ENCODE measurements at places on chromosomes 3 and 15.

- DNase-seq, result no peak
These were observed 112.7 kb downstream of the TNIK start for GRCh38 chr3:171347301-171348039.

- no peak for DNase-seq
These were observed 251.9 kb upstream of the HES1 start for GRCh38 chr3:193884027-193884426.

- no peak for DNase-seq
These were observed 33.3 kb downstream of the NR2C2 start for GRCh38 chr3:14980689-14981088.

DNA sequence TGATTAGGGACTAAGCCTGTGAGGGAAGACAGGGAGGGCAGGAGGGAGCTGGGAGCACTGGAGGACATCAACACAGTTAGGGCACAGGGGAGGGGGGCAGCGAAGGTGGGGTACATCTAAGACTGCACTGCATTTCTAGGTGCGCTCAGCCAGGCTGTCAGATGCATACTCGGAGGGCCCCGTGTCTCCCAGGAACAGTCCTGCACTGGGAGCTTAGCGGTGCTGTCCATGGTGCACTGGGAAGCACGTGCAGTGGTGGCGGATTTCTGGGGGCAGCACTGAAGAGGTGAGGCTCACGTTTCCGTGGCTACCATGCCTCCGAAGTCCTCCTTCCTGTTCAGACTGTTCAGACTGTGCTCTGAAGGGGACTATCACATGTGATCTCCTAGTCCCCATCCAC lies 54.4 kb downstream of the ROPN1B start:
- no peak for DNase-seq

- no peak for DNase-seq
These were observed 640 bp downstream of the MB21D2 start for GRCh38 chr3:192917028-192917403.

DNA sequence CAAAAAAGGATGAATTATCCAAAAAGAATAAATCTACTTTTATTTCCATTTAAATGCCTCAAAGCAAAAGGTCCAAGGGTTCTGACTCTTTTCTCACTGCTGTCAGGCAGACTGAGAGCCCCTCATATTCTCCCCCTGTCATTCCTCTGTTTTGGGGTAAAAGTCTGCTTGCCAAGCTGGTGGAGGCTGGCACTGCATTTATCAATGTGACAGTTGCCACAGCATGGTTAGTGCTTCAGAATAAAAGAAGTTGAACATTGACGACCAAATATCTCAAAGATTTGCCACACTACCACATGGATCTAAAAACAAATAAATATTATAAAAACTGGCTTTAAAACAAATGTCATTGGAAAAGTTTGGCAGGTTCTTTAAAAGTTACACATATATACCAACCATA lies 89.2 kb upstream of the SNRK start:
- DNase-seq, result no peak

- no peak for DNase-seq
These were observed 66.8 kb upstream of the BLM start for GRCh38 chr15:90650117-90650955.

DNA sequence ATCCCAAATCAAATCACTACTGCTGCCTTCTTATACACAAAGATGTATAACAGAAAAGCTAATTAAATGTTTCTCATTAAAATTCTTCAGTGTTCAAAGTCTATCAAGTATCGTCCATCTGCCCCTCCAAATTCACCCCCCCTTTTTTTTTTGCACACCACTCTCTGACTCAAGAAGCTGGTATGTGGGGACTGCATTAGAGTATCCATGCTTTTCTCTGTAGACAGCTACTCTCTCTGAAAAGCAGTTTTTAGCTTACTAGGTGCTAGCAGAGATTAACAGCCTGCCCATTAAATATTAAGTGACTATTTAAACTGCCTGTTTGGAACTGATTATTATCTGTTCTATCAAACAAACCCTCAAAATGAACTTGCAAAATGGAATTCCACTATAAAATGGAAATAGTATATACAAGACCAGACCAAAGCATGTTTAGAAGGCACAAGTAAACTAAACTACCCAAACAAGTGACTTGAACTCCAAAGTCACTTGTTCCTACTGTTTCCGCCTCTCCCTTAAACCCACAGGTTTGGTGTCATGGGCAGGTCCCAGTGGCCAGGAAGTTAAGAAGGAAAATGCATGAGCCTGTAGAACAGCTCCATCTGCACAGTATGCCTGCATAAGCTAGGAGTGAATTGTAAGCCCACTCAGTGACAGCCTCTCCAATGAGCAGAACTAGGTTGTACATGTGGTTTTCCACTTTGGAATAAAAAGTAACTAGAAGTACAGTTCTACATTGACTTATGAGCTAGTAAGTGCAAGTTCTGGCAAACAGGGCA lies 32.5 kb downstream of the GBE1 start:
- DNase-seq, result no peak

- DNase-seq, result no peak
These were observed 63.1 kb downstream of the ITGA11 start for GRCh38 chr15:68368731-68369435.

DNA sequence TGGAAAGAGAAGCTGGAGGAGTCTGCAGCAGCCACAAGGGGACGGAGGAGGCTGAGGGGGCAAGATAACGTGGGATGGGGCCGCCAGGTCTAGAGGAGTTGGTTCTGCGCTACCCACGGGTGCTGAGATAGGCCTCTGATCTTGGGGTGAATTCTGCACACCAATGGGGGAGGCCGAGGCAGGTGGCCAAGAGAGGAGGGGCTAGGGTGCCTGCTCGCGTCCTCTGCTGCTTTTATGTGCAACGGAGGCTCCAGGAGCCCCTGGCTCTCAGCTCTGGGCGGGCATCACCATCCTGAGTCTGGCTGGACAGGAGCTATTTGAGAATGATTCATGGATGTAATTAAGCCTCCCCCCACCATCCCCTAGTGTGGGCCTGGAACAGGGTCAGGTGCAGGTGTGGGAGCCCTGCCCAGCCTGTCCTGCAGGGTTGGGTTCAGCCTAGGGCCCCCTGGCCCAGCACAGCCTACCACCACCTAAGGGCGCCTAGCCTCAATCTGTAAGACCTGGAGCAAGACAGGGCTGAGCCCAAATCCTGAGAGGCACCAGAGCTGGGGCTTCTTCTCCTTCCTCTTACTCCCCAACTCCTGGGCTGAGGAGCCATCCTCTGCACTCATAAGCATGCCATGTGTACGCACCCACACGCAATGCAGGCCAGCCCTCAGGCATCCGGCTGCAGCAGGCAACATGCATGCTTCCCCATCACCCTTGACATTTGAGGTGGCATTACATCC lies 32.3 kb upstream of the SEMA3F start:
- no peak for DNase-seq

DNA sequence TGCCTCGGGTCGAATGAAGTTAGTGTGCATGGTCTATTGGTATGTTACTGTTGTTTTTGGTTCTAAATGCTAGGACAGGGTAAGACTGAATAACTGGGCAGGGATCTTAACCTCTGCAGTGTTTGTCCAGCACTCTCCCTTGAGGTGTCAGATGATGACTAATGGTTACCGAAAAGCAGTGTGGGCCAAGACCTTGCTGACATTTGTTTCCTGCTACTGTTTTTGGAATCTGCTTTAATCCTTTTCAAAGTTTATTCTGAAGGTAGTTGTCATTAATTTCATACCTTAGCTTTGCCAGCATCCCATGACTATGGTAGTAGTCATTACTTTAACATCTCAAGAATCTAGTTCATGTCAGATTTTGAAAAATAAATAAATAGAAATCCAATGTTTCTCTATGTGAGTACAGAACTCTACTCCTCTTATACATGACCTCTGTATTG lies 117.0 kb downstream of the P3H2 start:
- no peak for DNase-seq

- peak; percentile 76 for DNase-seq
These were observed 569.6 kb upstream of the ROBO2 start for GRCh38 chr3:76470285-76470684.

DNA sequence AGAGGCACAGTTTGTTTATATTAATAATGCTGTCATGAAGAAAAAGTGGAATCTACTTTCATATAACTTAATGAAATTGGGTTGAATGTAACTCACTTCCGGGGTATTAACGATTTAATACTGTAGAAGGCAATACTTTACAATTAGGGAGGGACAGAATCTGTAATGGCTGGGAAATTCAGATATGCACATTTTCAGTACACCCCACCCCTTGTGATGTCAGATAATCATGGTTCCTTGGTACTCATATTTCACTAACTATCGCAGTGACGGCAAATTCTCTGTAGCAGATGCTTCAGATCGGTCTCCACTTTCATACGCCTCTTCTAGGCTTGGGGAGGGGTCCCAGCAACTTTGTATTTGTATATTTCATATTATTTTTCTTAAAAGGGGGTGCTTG lies 207.3 kb downstream of the GABRB3 start:
- DNase-seq, result no peak

- DNase-seq, result no peak
These were observed 30.4 kb upstream of the ALDH1A3 start for GRCh38 chr15:100849021-100849854.

GRCh38 chr3:58679446-58679845 lies 12.9 kb upstream of the FAM3D start:
- no peak for DNase-seq
